ENCODE measurements at places on chromosomes 3 and 15.

GRCh38 chr3:69997631-69998307 lies 1.8 kb upstream of the SAMMSON start:
- no peak for DNase-seq

DNA sequence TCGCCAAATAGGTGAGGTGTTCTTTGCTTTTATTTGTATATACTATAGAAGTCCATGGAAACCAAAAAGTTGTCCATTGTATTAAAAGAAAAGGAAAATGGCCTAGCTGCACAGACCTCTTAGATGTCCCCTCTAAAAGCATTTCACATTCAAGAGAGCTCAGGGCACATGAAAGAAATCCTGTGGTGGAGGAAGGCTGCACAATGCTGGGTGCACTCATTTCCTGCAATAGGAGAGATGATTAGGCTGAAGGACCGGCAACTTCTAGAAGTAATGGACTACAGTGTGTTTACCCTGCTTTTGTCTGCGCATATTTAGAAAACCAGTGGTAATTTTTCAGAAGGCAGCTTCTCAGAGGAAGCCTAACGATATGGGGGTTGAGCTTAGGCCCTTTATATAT lies 25.4 kb downstream of the PPM1L start:
- no peak for DNase-seq

DNA sequence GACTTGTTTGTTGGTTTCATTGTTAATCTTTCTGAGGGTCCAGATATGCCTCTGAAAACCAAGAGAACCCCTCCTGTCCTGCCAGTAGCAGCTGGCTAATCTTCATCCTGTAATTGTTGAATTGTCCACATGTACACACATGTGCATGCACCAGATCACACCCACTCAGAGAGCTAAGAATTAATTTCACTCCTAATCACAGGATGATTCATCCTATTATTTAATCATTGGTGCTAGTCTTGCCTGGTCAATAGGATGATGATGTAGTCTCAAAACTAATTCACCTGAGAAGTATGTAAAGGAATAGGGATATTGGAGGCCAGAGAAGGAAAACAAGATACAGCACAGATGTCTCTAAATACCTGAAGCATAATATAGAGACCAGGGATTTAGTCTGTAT lies 7.8 kb upstream of the AHSG start:
- DNase-seq = no peak

- DNase-seq = peak; percentile 43
These were observed 31.9 kb upstream of the RAB6B start for GRCh38 chr3:133927540-133928066.

DNA sequence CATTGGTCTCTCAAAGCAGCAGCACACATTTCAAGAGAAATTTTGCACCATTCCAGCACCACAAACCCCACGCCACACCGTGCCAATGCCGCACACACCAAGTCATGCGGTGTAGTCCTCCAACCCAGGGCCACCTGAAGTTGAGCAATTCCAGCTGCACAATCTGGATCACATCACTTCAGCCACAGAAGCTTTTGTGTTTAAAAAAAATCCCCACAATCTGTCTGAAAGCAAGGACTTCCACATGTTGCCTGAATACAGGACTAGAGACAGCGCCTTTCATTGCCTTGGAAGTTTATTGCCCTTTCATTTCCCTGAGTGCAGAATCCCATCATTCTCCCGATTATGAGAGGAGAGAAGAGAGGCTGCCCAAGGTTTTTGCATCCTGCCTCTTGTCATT lies 175.6 kb upstream of the BCL6 start:
- no peak for DNase-seq

DNA sequence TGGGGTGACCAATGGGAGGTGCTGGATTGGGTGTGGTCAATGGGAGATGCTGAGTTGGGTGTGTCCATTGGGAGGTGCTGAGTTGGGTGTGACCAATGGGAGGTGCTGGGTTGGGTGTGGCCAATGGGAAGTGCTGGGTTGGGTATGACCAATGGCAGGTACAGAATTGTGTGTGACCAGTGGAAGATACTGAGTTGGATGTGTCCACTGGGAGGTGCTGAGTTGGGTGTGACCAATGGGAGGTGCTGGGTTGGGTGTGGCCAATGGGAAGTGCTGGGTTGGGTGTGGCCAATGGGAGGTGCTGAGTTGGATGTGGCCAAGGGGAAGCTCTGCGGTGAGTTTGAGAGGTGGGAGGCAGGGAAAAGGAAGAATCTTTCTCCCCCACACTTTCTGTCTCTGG lies 250.0 kb upstream of the PROK2 start:
- DNase-seq = no peak

DNA sequence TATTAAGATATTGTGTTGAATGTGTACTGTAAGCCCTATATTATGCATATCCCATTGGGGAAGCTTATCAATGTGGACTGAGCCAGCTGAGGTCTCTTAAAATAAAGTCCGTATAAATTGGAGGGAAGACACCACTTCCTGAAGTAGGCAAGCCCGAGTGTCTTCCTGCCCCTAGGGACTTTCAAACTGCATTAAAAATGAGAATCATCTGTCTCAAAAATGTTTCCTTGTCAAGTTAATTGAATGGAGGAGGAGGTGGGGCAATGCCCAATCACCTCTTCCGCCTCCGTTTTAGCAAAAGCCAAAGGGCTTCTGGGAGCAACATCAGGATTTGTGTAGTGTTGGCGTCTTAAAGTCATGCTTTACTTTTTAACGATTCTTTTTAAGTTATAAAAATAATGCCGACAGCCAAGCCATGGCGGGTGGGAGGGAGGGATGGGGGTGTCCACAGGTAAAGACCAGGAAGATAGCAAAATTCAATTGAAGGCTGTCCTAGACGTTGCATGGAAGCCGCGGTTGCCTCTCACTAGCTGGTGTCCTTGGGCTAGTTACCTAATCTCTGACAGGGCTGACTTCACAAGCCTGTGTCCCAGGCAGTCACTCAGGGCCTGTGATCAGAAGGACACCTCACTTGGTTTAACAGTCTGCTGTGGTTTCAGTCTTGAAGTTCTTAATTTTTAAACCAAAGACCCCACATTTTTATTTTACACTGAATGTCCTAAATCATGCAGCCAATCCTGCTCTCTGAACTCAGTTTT lies 524.9 kb upstream of the PROK2 start:
- DNase-seq = no peak

- DNase-seq = no peak
These were observed 427 bp downstream of the MBD4 start for GRCh38 chr3:129439226-129439816.

DNA sequence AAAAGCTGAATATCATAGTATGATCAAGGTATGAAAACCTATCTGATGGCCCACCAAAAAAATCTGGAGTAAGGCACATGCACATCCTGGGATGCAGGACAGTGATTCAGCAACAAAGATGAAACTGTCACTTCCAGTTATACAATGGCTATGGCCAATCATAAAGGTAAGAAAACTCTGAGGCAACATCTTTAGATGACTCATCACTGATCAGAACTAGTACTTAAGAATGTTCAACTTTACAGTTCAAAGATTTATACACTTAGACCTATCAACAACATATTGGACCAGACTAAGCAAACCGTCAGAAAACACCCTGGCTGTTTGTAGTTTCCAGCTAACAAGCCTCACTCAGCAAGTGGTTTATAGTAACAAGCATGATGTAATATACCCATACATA lies 21.3 kb upstream of the PLCH1 start:
- DNase-seq = no peak

DNA sequence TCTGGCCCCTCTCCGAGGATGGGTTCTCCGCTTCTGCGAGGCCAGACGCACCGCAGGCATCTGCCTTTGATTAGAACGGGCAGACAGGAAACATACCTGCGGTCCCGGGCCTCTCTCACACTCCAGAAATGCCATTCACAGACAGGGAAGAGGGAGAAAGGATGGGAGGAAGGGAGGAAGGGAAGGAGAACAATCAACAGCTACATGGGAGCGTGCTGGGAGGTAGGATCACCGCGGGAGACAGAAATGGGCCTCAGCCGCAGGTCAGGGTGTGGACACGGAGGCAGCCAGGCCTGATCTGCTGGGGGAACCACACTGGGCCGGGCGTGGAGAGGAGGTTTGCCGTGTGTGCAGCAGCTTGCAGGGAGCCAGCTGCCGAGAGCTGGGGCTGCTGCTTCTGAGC lies 90.7 kb upstream of the RGMA start:
- no peak for DNase-seq

DNA sequence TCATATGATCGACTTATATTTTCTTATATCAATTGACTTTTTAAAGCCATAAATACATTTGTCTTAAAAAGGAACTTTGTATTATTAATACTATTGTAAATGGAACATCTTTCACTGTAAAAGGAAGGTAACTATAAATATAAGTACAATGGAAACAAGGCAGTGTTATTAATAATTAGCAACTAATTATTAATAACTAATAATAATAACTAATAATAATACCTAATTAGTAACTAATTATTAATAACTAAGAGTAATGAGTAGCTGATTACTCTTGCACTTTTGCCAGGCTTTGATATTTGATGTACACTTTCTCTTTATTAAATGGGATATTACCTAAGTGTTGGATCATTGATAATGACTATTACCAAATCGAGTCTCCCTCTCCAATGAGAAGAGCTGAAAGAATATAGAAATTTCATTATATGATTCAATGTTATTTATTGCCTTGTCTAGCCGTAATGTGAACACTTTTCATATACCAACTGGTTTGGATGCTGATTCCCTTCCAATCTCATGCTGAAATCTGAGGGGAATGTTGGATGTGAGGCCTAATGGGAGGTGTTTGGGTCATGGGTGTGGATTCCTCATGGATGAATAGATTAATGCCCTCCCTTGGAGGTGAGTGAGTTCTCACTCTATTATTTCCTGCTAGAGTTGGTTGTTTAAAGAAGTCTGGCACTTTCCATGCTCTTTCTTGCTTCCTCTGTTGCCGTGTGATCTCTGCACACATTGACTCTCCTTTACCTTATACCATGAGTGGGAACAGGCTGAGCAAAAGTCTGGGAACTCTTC lies 202.1 kb upstream of the ZBTB20 start:
- DNase-seq = no peak

DNA sequence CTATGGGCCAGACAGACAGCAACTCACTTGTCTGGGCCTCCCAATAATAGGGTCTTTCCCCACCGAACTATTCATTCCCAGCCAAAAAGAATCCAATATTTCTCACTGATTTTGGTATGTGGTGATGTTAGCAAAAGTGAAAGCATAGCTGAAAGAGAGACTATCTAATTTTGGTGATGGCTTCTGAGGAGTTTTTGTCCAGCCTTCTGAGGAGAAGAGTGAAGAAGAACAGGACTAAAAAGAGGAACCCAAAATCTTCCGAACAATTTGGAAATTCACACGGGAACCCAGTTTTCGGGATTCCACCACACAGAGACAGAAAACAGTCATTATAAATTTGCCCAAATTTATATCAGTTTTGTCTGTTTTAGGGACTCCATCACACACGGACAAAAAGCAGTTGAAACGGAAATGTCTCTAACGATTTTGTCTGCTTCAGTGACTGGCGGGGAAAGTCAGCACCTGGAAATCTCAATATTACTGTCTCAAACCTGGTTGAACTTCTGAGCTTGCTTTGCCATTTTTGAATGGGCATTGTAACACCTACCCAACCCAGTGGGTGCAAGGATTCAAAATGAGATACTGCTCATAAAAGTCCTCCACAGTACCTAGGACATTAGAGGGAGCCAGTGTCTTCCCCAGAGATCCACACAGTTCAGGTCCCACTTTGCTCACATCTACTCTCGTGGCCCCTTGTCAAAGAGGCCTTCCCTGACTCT lies 9.1 kb downstream of the CD80 start:
- no peak for DNase-seq

GRCh38 chr3:115022199-115022598 lies 124.9 kb downstream of the ZBTB20 start:
- DNase-seq = no peak

DNA sequence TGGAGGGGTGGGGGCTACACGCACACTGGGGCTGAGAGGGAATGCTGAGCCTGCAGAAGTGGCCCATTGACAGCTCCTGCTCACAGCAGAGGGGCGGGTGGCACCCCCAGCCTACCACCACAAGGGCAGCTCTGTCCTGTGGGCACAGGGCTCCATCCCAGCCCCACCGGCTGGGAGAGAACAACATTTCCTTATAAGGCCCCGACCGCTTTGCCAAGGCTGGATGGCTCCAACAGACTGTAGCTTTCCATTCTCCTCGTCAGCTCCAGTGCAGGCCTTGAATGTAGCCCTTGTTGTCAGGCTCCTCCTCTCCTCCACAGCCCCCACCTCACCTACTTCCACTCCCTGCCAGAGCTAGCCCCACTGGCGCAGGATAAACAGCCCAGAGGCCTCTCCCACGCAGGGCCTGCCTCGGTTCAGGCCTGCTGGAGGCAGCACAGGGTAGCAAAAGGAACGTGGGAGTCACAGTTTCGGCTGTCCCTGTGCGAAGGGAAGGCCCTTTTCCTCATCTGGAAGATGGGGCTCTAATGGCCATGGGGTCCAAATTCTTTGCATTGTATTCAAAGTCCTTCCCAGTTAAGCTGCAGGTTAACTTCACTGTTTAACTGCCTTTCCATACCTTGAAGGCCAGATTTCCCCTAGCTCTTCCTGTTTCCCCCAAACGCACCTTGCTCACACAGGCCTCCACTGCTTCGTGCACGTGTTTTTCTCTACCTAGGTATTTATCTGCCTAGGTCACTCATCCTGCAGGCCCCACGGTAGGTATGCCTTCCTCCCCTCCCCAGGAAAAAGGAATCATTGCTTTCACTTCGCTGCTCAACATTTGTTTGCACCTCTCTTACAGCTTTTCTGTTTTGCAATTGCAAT lies 101.6 kb upstream of the LPP start:
- DNase-seq = no peak

All from stimulated activated CD4-positive, alpha-beta T cell treated with anti-CD3 and anti-CD28 coated beads, Interleukin-12 subunit alpha, Interleukin-12 subunit beta, amount 100 ng/mL, for 48 hours (primary cell).